ENCODE measurements at places on chromosomes 4 and X. TPM values are rescaled to one million over a fixed set of nuclear protein-coding genes. Genes with fewer than 3 reads are reported as not detected.

GRCh38 chrX:15293451-15293850, 22.0 kb downstream of the ASB11 start:
- H3K4me1 ChIP-seq: no peaks in the 10 kb centered on the region
- no peak overlapping the region for H3K27ac ChIP-seq
- DNase-seq: no peak
- no peaks in the 10 kb centered on the region for H3K36me3 ChIP-seq

DNA sequence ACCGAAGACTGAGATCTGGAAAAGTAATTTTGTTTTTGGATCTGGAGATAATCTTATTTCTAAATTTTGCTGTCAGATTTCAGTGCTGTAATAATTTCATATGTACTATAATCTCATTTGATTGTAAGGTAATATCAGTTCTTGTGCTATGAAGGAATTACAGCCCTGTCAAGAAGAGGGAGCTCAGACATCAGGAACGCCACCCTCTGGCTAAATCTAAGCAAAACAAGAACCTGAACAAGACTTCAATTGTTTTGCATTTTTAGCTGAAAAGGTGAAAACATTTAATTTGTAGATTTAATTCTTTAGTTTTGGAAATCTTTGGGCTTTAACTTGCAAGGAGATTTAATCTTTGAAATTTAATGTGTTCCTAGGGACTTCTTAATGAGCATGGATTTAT, 525.4 kb upstream of the HS3ST1 start:
- no peak overlapping the region for H3K4me3 ChIP-seq
- H3K36me3 ChIP-seq: no peaks in the 10 kb centered on the region
- H3K27ac ChIP-seq: no peak overlapping the region
- H3K27me3 ChIP-seq: no peaks in the 10 kb centered on the region
- DNase-seq: no peak
- no peaks in the 10 kb centered on the region for H3K4me1 ChIP-seq

Gene NIPAL1
- polyA plus RNA-seq: 4.3 TPM

Gene OPN1LW
- not detected for polyA plus RNA-seq

- peaks cover 2% of the 10 kb centered on the region for H3K4me1 ChIP-seq
- no peak for DNase-seq
- no peaks in the 10 kb centered on the region for H3K36me3 ChIP-seq
- no peaks in the 10 kb centered on the region for H3K27me3 ChIP-seq
- no peak overlapping the region for H3K27ac ChIP-seq
Measured at GRCh38 chrX:68490644-68491043, 8.2 kb upstream of the YIPF6 start.

Data from liver (tissue), 10 donors.